ENCODE measurements at places on chromosomes 5 and 9. TPM values are rescaled to one million over a fixed set of nuclear protein-coding genes. Genes with fewer than 3 reads are reported as not detected.

The STC2 gene
- total RNA-seq: 0.78 TPM

The CENPK gene
- total RNA-seq: 70.0 TPM

The TYRP1 gene
- not detected for total RNA-seq

GRCh38 chr5:1881731-1882336 is 891 bp downstream of the IRX4 start:
- DNase-seq: peak; percentile 49

DNA sequence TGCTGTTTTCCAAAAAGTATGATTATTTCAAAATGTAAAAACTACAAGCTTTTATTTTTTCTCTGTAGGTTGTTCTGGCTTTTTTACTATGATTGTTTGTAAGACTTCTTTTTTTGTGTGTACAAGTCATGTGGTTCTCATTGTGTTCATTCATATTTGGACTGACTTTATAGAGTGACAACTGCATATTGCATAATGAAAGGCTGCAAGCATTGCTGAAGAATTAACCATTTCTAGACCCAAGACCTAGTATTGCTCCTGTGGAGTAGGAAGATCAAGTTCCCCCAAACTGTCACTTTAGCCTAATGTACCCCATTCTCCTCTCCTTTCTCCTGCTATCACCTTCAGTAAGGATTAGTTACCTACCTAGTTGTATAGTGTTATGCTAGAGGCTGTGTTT is 10.0 kb downstream of the MAP1B start:
- DNase-seq: no peak

DNA sequence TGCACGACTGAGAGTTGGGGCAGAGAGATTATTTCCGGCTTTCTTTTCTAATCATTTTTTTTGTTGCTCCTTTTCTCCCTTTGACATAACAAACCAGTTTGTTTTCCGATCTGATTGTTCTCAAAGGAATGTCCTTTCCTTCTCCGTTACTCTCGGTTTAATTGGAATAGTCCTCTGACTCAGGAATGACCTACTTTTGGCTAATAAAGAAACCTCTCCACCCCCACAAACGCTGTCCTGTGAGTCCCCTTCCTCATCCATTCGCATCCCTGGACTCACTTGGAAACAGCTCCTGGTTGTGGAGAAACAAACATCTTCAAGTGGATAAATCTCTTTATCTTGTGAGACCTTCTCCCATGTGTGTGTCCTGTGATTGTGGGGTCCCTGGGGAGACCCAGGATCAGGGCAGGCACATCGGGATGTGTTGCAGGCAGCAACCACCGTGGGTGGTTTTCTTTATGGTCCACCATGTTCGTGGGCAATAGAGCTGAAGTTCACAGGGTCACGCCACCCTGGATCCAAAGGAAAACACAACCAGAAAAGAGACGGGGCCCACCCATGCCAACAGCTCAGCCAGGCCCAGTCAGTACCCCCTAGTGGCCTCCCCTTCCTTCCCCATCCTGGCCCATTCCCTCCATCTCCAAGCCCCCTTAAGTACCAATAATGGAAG is 45.2 kb upstream of the NEK6 start:
- DNase-seq: no peak

DNA sequence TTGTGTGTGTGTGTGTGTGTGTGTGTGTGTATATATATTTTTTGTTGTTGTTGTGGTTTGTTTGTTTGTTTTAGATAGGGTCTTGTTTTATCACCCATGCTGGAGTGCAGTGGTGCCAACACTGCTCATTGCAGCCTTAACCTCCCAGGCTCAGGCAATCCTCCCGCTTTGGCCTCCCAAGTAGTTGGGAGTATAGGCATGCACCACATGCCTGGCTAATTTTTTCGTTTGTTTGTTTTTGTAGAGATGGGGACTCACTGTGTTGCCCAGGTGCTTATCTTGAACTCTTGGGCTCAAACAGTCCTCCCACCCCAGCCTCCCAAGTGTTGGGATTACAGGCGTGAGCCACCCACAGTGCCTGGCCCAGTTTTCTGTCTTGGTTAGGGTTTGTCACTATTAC is 77.3 kb downstream of the GAPVD1 start:
- no peak for DNase-seq

DNA sequence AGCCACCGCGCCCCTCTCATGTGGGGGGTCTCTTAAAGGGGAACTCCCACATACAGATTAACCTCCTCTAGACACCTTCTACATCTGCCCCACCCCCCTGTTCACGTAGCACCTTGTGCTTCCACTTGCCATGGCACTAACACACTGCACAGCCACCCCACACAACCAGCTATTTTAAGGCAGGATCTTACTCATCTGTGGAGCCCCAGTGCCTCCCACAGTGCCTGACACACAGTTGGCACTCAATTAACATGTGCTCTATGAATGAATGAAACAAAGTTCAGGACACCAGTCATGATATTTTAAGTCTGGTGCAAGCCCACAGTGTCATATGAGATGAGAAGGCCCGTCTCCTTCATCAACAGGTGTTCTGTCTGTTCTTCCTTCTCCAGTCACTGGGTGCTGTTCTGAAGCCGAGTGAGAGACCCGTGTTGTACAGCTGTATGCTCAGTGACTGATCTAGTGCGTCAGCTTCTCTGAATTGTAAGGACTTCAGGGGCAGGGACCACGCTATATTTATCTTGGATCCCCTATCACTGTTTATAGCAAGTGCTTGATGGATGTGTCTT is 149.1 kb downstream of the TLE1 start:
- no peak for DNase-seq

GRCh38 chr5:169764018-169764378 is 126.9 kb downstream of the DOCK2 start:
- no peak for DNase-seq

DNA sequence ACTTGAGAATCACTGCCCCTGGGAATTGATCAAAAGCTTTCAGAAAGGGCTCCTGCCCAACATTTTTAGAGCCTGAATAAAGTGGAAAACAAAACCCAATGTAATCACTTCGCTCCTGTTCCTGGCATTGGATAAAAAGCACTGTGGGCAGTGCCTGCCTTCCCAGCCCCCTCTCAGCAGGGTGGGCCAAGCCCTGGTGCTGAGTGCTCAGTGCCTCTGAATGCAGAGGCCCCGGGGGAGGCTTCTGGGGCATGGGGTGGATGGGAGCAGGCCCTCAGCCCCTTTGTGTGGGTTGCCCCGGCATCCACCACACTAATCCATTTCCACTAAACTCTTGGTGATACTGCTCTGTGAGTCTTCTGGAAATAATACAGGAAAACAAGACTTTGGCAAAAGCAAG is 55.6 kb downstream of the CFAP90 start:
- no peak for DNase-seq

- DNase-seq: no peak
Observed at GRCh38 chr5:78568212-78568611, 80.4 kb downstream of the LHFPL2 start.

GRCh38 chr5:142316051-142316450 is 8.8 kb downstream of the SPRY4 start:
- no peak for DNase-seq

GRCh38 chr9:77779010-77779409 is 130.9 kb upstream of the GNA14 start:
- DNase-seq: no peak

DNA sequence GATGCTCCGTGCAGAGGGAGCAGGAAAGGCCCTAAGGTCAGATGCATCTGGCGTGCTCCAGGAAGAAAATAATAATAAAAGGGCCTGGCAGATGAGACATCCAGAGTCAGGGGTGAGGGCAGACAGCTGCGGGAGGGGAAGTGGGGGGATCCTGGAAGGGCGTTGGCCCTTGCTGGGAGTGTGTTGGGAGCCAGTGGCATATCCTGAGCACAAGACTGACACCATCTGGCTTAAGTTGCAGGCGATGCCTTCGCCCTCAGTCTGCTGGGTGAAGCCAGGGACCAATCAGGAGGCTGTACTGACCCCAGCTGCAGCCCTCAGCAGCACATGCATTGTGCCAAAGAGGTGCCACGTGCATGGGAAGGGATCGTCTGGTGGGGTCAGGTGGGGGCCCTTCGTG is 3.8 kb downstream of the OR2V2 start:
- DNase-seq: no peak
